ENCODE measurements at places on chromosomes 12 and 14.

- H3K4me3 ChIP-seq = no peak overlapping the region
- H3K27me3 ChIP-seq = no peaks in the 10 kb centered on the region
- H3K27ac ChIP-seq = no peak overlapping the region
- H3K36me3 ChIP-seq = no peaks in the 10 kb centered on the region
- DNase-seq = no peak
- H3K4me1 ChIP-seq = no peaks in the 10 kb centered on the region
Measured at GRCh38 chr12:75635606-75636444, 124.4 kb upstream of the KRR1 start.

- no peak for DNase-seq
- H3K27me3 ChIP-seq = no peaks in the 10 kb centered on the region
- H3K4me1 ChIP-seq = no peaks in the 10 kb centered on the region
- no peak overlapping the region for H3K27ac ChIP-seq
Measured at GRCh38 chr12:105888696-105889095, 250.1 kb downstream of the NUAK1 start.

- H3K4me1 ChIP-seq = peaks cover 5% of the 10 kb centered on the region
- H3K27ac ChIP-seq = no peak overlapping the region
- DNase-seq = no peak
- H3K36me3 ChIP-seq = no peaks in the 10 kb centered on the region
- no peak overlapping the region for H3K4me3 ChIP-seq
Measured at GRCh38 chr12:28068467-28068866, 95.9 kb upstream of the PTHLH start.

DNA sequence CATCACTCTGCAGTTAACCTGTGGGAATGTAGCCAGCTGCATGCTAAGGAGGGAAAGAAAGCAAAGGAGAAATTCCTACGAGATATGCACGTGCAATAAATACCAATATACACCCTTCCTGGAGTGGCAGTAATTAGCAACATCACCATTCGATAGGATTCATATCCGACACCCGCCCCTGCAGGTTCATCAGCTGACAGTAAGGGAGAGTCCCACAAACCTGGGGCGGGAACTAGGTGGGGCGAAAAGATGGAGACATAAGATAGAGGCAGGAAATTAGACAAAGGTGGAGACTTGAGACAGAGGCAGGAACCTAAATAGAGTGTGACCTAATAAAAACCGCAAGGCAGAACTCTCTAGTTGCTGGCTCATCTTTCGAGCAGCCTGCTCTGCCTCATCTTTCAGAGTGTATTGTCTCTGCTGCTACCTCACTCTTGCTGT is 51.6 kb downstream of the PLEKHG3 start:
- no peaks in the 10 kb centered on the region for H3K27me3 ChIP-seq
- H3K27ac ChIP-seq = no peak overlapping the region
- H3K4me1 ChIP-seq = peaks cover 27% of the 10 kb centered on the region
- no peak overlapping the region for H3K4me3 ChIP-seq
- no peak for DNase-seq

GRCh38 chr14:100203962-100204834 is 34.7 kb upstream of the YY1 start:
- H3K4me1 ChIP-seq = no peaks in the 10 kb centered on the region
- no peak for DNase-seq
- H3K36me3 ChIP-seq = no peaks in the 10 kb centered on the region

DNA sequence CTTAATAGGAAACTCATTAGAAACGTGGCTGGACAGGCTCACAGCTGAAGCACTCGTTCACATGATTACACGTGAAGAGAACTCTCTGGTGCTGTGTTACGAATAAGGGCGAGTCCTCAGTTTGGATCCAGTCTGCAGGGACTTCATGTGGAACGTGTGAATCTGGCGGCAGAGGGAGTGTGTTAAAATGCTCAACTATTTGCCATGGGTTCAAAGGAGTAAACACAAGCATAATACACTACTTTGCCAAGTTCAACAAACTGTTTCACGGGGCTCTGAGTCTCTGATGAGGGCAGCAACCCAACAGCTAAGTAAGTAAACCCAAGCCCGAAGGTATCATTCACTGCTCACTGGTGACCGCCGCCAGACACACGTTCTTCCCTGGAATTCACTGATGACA is 42.4 kb downstream of the NUAK1 start:
- H3K4me3 ChIP-seq = no peak overlapping the region
- peak overlapping the region; percentile 87 for H3K27ac ChIP-seq
- H3K4me1 ChIP-seq = peaks cover 5% of the 10 kb centered on the region
- peaks cover 10% of the 10 kb centered on the region for H3K36me3 ChIP-seq

DNA sequence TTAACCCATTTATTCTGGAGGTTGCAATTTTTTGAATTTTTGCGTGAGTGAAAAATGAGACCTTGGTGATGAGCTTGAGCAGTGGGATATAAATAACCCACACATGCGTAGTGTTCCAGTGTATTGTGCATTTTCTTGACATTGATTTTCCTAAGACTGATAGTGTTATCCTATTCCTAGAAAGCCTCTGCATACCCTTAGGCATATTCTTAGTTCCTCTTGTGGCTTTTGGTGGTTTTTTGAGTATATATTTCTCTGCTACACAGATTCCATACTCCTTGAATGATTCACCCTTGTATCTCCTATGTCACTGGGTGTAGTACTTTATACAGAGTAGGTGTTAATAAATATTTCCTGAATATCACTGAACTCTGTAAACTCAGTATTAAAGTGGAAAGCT is 363.4 kb upstream of the PDE3A start:
- no peaks in the 10 kb centered on the region for H3K27me3 ChIP-seq
- H3K27ac ChIP-seq = no peak overlapping the region
- DNase-seq = no peak

DNA sequence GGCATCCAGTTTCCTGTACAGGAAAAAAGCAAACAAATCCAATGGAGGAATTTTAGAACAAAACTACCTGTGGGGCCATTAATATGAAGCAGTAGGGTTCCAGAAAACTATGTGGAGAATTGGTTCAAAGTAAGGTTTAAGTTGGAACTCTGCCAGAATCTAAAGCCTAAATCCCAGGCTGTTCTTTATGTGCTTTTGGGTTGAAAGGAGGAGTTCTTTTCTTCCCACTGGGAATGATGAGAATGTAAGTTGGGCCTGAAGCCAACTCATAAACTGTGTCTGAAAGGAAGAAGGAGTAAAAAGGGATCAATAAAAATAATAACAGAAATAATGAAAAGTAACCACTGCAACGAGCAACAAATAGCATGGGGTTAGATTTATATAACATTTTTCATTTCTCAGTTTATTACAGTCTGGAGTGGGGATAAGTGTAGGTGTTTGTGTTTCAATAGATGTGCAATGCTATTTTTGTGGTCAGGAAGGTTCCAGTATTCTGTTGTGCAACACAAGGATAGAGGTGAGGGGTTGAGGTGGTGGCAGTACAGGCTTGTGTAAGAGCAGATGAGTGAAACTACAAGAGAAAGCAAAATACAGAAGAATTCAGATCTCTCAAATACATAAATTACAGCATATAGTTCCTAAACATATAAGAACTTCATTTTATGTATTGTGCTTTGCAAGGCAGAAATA is 373.6 kb downstream of the EMP1 start:
- H3K4me3 ChIP-seq = no peak overlapping the region
- H3K27ac ChIP-seq = no peak overlapping the region
- H3K27me3 ChIP-seq = no peaks in the 10 kb centered on the region

DNA sequence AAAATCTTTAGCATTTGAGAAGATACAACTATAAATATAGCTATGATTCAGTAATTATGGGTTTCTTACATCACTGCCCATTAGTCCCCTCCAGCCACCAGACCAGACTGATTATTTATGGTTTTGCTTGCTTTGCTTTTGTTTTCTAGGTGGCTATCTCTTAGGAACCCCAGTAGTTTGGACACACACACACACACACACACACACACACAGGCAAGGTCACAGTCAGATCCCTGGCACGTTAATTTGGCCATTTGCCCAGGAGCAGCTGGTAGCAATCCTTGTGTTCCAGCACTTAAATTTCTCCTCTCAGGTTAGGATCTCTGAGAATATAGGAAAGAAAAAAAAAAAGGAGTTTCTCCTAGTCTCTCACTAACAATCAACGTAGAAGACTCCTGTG is 90.2 kb upstream of the RESF1 start:
- no peak for DNase-seq
- no peaks in the 10 kb centered on the region for H3K27me3 ChIP-seq
- no peak overlapping the region for H3K27ac ChIP-seq
- no peak overlapping the region for H3K4me3 ChIP-seq
- H3K36me3 ChIP-seq = no peaks in the 10 kb centered on the region
- no peaks in the 10 kb centered on the region for H3K4me1 ChIP-seq

DNA sequence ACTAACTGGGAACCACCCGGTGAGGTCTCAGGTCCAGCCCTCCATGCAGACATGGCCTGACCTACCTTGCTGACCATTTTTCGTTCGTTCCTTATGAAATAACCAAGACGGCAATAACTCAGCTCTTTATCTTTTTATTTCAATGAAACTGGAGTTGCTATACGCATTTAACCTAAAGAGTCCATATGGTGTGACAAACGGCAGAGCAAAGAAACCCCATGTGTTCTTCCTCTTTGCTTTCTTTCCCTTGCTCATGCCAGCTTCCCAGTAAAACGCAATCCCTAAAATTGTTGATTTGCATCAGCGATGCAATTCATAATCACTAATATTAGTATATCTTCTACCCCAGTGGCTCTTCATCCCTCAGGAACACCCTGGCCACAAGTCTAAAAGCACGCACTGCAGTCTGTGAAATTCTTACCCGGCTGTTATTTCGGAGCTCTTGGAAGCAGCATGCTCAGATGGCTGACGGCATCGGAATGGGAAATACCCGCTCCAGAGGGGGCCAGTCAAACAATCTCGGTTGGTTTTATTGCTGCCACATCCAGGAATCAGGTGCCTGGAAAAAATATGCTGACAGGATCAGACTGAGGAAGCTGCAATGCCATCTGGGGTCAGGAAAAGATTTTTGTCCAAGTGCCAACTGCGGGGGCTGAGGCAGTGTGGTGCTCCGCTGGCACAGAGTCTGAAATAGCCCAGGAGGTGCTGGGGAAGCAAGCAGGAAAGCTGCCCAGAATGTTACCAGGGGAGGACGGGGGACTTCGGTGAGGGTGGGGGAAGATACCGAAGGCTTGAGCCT is 28.2 kb upstream of the KCNA1 start:
- H3K36me3 ChIP-seq = no peaks in the 10 kb centered on the region
- DNase-seq = no peak
- H3K4me1 ChIP-seq = no peaks in the 10 kb centered on the region
- H3K27ac ChIP-seq = no peak overlapping the region
- H3K27me3 ChIP-seq = no peaks in the 10 kb centered on the region
